Stimulated activated CD8-positive, alpha-beta memory T cell treated with anti-CD3 and anti-CD28 coated beads, Interleukin-7, amount 100 ng/mL, for 4 hours (primary cell): ENCODE measurements at places on chromosomes 6 and 20.
A peak's percentile ranks its signal among the peaks of the same experiment; 100 is the strongest.

DNA sequence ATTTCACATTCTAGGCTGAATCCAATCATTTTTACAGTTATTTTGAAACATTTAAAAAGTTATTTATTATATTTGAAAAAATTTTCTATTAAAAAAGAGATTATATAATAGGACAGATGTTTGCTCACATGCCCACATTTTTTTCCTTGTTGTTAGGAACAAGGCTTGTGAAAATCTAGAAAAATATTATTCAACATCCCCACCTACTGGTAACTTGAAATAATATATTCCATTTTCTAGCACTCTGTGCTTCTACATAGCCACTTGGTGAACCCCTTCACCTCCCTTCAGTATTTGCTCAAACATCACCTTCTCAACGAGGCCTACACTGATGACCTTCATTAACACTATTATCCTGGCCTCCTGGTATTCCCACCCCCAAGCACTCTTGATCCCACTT is 18.3 kb upstream of the GPRC6A start:
- no peak for DNase-seq

DNA sequence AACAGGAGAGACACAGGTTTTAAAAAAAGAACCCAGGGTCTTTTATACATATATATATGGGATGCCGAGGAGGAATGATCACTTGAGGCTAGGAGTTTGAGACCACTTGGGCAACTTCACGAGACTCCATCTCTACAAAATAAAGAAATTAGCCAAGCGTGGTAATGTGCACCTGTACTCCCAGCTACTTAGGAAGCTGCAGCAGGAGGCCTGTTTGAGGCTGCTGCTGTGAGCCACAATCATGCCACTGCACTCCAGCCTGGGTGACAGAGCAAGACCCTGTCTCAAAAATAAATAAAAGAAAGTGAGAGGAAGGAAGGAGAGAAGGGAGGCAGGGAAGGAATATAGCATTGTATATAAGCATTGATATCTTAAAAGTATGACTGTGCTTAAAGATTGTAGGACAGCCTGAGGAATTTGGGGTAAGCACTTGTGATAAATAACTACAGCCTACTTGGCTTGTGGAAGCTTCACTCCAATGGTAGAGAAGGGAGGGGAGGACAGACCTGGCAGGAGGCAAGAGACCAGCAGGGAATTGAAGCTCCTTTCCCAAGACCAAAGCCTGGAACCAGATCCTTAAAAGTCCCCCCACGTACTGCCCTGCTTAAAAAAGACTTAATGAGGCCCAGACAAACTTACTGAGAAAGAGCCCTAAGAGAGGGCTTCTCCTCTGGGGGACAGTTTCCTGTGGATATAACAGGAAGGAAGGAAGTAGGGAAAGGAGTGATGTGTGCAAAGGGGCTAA is 2.5 kb upstream of the SNTA1 start:
- DNase-seq, result no peak

DNA sequence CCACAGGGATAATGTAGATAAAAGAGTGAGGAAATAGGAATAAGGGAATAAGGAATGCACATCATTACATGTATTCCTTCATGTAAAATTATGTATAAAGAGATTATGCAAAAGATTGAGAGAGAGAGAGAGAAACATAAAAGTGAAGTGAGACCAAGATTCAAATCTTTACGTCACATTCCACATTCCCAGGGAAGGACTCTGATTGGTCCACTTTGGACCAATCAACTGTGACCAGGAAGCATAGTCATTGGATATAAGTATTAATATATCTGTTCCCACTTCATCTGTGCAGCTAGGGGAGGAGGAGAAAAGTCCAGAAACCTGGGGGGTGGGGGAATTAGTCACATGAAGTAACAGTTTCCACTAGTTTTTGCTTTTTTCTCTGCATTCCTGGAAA is 66.4 kb downstream of the SLC2A10 start:
- DNase-seq, result no peak

GRCh38 chr6:30618270-30618797 is 694 bp downstream of the MRPS18B start:
- no peak for DNase-seq

- DNase-seq, result no peak
Observed at GRCh38 chr6:150273457-150274309, 95.1 kb upstream of the IYD start.

- no peak for DNase-seq
Observed at GRCh38 chr20:61742097-61742825, 323.4 kb downstream of the TAF4 start.

GRCh38 chr20:48585061-48585870 is 242.5 kb downstream of the PREX1 start:
- no peak for DNase-seq

GRCh38 chr20:13002251-13002650 is 6.5 kb upstream of the SPTLC3 start:
- no peak for DNase-seq

DNA sequence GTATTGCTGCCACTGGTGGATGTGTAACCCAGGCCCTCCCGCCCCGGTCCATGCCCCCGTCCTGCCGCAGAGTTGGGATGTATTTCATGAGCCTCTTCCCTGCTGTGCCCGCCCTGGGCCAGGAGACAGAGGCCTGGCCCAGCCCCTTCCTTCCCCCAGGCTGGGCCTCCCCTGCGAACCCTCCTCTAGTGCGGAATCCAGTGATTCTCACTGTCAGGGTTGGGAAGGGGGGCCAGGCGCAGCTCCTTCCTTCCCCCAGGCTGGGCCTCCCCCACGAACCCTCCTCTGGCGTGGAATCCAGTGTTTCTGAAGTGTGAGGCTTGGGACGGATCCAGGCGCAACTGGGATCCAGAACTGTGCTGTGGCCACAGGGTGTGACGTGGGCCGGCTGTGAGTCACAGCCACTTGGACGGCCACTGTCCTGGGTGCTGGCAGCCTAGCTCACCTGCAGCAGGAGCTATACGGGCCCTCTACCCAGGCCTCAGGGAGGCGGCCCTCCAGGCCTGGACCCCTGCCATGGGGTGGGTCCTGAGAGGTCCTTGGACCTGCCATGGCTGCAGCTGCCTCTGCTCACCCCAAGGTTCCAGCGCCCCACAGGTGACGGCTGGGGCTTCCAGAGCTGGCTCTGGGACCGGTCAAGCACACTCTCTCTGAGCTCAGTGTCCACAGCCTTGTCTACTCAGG is 28.3 kb downstream of the COL20A1 start:
- no peak for DNase-seq

DNA sequence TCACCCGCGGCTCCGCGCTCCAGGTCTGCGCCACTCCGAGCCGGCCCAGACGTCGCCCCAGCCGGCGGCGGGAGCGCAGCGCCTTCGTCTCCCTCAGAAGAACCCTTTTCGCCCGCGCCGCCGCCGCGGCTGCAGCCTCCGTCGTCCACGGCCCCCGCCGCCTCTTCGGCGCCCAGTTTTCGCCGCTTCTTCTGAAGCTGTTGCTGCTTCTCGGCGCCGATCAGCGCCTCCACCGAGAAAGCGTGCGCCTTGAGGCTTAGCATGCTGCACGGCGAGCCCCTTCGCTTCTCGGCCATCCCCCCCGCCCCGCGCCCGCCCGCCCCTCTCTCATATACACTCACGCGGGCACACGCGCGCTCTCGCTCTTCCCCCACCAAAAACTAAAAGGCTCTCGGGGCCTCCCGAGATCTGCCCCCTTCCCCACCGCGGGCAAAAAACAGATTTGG is 489 bp downstream of the TBX18 start:
- no peak for DNase-seq

- peak; percentile 67 for DNase-seq
Observed at GRCh38 chr6:159979136-159979874, 10.4 kb downstream of the IGF2R start.

GRCh38 chr20:19934792-19935491 is 82.2 kb upstream of the NAA20 start:
- DNase-seq, result no peak

DNA sequence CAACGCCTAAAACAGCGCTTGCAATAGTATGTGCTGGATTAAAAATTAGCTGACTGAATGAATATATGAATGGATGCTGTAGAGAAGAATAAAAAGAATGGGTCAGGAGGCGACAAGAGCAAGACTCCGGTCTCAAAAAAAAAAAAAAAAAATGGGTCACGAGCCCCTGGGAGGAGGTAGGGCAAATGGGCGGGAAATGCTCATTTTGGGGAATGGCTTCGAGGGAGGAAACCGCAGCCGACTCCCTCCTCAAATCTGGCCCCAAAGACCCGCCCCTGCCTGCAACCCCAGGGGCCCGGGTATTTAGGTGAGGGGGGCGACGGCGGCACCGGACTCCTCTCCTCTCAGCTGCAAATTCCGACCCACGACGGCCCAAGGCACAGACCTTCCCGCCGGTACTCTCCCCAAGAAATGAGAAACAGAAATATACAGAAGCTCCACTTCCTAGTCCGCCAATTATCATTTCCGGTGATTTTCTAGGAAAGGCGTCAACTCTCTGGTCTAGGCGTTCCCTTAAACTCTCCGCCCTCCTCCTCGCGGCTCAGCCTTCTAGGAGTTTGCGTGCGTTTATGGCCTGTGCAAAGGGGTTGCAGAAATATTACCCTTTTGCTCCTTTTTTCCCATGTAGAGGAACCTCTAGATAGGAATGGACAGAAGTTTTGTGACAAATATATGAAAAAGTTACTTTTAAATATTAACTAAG is at the start of gene ZNF311:
Gene ZNF311, minus strand, starts transcription at position 133 of the 703 bp plus-strand sequence. CDS start 1,361 bp downstream, outside the sequence.
- no peak for DNase-seq

- no peak for DNase-seq
Observed at GRCh38 chr20:52896348-52896747, 75.8 kb upstream of the TSHZ2 start.

DNA sequence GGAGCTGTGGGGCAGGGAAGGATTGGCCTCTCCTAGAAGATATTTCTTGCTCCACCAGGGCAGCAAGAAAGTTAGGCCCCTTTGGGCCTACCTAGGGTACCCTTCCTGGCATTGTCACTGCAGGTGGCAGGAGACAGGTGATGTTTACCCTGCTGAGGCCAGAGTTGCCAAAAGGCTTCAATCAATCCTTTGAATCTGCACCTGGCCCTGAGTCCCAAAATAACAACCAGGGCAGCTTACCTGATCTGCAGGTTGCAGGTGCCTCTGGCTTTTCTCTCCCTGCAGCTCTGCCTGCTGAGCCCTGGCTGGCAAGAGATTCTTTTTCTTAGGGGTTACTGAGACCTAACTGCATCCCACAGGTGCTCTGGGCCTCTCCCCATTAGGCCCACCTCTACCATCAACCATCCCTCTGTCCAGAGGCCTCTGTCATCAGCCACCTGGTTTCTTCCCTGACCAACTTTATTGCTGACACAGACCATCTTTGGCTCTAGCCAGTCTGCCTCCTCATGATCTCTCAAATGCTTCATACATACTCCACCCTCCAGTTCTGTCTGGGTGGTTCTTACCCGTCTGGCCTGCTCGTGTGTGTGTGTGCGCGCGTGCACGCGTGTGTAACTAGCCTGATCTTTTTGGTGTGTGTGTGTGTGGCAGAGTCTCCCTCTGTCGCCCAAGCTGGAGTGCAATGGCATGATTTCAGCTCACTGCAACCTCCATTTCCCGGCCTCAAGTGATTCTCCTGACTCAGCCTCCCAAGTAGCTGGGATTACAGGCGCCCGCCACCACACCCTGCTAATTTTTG is 13.7 kb downstream of the BCL2L1 start:
- no peak for DNase-seq

DNA sequence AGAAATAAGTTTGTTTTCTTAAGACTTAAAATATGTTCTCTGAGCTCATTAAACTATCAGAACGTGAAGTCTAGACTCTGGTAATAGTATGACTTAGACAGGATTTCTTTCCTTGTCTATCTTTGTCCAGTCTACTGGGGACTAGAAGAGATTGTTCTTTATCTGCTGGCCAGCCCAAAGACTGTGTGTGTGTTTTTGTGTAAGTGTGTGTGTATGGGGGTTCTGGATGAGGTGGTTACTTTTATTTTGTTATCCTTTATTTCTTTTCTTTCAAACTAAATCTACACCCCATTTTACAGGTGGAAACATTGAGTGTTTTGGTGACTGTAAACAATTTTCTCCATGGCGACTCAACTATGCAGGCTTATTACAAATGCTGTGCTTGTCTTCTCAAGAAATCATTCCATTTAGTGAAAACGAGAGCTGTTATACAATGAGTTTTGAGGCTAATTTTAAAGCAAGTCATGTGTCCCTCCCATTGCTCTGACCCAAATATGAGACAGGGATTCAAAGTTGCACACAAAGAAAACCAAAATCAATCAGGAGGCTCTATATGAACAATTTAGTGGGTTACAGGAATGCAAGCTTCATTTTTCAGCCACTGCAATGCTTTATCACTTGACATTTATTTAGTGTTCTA is 97.6 kb downstream of the ELOVL5 start:
- no peak for DNase-seq

DNA sequence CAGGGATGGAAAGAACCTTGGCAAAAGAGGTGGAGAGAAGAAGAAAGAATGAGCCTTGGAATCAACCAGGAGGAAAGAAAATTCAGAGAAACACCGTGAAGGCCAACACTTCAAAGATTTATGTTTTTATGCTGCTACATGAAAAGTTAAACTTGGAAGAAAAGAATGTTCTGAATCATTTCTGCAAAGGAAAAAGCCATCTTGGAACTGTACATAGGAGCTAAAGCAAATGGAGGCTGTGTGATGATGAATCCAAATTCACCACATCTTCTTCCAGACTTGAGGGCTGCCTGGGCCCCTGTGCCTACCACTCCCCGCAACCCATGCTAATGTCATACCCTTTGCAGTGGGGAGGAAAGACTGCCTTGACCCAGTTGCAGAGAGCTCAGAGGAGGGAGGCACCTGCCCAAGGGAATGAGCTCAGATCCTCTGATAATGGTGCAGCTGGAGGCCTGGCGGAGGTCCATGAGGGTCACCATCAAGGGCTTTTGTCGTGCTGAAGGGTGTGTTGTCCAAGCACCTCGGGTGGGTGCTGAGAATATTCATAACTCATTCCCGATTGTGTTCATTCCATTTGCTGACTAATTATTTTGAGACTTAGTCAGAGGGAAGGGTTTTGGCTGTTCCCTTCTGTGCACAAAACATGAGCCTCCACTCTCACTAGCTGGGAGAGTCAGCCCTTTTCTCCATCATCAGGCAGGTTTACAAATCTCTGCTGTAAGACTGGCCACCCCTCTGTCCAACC is 245.8 kb upstream of the JAG1 start:
- no peak for DNase-seq

DNA sequence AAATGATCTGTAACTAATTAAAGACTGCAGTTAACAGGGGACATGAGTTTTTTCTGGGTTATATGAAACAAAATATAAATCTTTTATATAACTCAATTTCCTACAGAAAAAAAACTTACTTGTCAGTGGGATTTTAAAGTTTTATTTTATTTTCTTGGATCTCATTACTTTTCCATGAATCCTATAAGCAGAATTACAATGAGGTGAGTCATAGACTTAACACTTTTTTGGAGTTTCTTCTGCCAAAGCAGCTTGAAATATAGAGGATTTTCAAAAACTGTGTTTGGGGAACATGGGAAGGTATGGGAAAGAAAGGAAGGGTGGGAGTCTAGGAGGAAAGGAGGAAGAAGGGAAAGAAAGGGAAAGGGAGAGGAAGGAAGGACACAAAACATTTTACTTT is 130.7 kb downstream of the AIG1 start:
- DNase-seq, result no peak

- no peak for DNase-seq
Observed at GRCh38 chr6:159061805-159062563, 17.2 kb upstream of the TAGAP start.
